A673 (cell line): ENCODE measurements at places on chromosomes 7 and 10. TPM values are rescaled to one million over a fixed set of nuclear protein-coding genes. Genes with fewer than 3 reads are reported as not detected.

- peaks cover 11% of the 10 kb centered on the region for H3K27me3 ChIP-seq
- H3K36me3 ChIP-seq: no peaks in the 10 kb centered on the region
- H3K4me1 ChIP-seq: no peaks in the 10 kb centered on the region
- DNase-seq: no peak
- H3K27ac ChIP-seq: no peak overlapping the region
- no peak overlapping the region for H3K4me3 ChIP-seq
Measured at GRCh38 chr10:75525067-75525466, 93.6 kb downstream of the LRMDA start.

The HSPA14 gene
- total RNA-seq: 42.2 and 46.9 TPM in 2 replicates

- peak; percentile 48 for DNase-seq
- peak within 1 kb of the TSS; percentile 70 for H3K4me3 ChIP-seq
- peaks cover 15% of the 10 kb centered on the region for H3K4me1 ChIP-seq
- H3K27me3 ChIP-seq: no peaks in the 10 kb centered on the region
- H3K36me3 ChIP-seq: no peaks in the 10 kb centered on the region
- H3K27ac ChIP-seq: peak within 1 kb of the TSS; percentile 96
Measured at GRCh38 chr7:33062023-33062781, at the start of gene NT5C3A. Gene NT5C3A (minus strand): TSS chr7:33062776. CDS start chr7:33062705, 71 bp downstream.

DNA sequence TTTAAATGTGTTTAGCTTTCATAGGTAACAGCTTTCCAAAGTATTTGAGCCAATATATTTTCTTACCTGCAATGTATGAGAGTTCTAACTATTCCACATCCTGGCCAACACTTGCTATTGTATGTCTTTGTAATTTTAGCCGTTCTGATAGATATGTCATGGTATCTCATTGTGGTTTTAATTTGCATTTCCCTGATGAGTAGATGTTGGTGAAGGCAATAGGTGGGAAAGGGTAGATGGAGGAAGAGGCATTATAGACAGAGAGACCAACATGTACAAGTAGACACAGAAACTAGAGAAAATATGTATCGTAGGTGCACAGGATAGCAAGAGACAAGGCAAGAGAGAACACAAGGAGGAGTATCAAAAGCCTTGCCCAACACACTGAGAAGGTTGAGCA, 54.8 kb upstream of the CCDC71L start:
- no peak for DNase-seq
- no peaks in the 10 kb centered on the region for H3K36me3 ChIP-seq
- H3K27me3 ChIP-seq: no peaks in the 10 kb centered on the region

The AGMO gene
- 0.26 TPM in 1 of 2 replicates, not detected in the other for total RNA-seq

DNA sequence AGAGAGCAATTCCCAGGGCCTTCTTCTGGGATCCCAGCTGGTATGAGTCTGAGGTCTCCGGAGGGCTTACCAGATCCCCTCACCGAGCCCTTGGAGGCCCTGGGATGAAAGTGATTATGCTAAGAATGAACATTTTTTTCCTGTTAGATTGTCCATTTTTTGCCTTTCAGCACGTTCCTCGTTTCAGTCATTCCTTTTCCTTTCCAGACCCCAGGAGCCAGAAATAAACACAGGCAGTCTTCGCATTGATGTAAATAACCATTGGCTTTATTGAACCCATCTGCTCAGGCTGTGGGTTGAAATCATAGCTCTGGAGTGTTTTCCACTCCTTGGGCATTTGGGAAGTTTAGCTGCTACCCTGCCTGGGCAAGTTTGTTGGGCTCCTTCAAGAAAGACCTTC, 320.9 kb upstream of the AUTS2 start:
- H3K4me3 ChIP-seq: no peak overlapping the region
- H3K27ac ChIP-seq: no peak overlapping the region
